ENCODE measurements at places on chromosomes 3 and 15.

GRCh38 chr3:182108371-182108770, 396.6 kb downstream of the SOX2 start:
- DNase-seq, result no peak

DNA sequence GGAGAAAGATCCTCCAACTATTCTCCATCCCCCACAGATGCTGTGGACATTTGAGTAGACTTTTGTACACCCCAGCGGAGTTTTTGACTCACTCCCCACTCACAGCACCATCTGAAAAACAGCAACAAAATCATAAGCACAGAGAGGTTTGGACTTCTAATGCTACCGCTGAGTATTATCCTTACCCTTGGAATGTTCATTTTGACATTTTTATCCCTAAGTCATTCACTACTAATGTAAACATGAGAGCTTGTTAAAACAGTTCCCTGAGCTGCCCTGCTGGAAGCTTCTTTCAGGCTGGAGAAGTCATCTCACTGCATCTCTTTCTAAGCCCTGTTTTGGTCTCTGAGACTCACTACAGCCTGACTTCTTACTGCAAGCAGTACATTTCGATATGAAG, 1045.9 kb downstream of the MCTP2 start:
- DNase-seq, result no peak

- DNase-seq, result peak; percentile 71
Measured at GRCh38 chr15:59447367-59447766, 9.4 kb downstream of the FAM81A start.

DNA sequence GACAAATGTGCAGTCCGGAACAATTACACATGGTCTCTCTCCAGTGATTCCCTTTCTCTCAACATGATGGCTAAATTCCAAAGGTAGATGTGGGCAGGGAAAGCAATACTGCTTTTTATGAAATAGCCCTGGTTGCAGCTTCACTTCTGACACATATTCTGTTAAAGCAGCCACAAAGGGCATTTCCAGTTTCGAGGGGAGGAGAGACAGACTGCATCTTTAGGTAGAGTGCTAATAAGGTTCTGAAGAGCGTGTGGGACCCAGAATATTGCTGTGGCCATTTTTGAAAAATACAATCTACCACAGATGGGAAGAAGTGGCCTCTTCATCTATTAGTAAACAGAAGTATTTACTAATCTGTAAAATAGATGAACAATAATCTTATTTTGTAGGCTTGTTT, 139.3 kb upstream of the PEX5L start:
- DNase-seq, result no peak

DNA sequence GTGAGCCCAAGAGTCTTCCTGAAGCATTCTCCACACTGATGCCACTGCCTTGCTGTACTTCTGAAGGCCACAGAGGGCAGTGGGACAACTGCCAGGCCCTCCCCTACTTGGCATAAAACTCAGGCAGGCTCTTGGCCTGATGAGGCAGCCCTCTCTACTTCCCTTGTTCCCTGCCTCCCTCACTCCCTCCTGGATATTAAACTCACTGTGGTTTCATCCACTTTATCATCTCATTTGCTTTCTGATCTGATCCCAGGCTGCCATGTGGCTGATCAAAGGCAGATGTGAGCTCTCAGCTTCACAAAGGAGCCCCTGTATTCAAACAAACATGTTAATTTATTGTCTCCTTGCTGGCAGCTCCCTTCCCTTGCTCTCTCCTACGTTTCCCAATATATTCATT, 533.5 kb downstream of the IGSF11 start:
- no peak for DNase-seq

DNA sequence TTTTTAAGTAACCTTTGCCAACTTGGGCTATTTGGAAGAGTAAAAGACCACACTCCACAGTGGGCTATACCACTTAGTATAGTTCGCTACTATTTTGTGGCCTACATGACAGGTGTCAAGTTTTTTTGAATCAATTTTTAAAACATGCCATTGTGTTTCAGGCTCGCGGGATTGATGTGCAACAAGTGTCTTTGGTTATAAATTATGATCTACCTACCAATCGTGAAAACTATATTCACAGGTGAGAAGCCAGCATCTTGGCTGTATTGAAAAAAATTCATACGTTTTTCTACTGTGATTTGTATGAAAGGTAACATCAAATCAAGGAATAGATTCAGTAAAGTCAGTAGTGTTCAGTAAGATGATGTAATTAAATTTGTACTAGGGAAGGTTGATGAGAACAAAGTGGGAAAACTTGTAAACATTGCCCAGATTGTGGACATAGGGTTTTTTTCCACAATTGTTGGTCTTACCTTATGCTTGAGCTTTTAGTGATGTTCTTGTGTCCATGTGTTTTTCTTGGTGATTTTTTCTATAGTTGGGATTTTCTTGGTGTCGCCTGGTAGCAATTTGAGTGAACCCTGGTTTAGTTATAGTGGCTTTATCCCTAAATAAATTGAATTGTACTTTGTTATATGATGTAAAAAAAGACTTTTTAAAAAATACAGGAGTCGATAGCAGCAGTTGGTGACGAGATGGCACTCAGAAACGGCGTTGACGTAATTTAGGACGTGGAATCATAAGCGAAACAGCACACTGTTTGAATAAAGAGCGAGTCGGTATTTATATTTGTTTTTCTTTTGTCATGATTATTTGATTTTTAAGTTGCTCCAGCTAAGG, 4.5 kb downstream of the EIF4A2 start:
- no peak for DNase-seq

Data from MV-4-11 (cell line).